ENCODE measurements at places on chromosomes 12 and 14.

GRCh38 chr12:44334347-44334746 is 498.5 kb downstream of the TMEM117 start:
- DNase-seq: no peak

GRCh38 chr14:99802301-99803105 is 9.3 kb downstream of the EML1 start:
- no peak for DNase-seq

DNA sequence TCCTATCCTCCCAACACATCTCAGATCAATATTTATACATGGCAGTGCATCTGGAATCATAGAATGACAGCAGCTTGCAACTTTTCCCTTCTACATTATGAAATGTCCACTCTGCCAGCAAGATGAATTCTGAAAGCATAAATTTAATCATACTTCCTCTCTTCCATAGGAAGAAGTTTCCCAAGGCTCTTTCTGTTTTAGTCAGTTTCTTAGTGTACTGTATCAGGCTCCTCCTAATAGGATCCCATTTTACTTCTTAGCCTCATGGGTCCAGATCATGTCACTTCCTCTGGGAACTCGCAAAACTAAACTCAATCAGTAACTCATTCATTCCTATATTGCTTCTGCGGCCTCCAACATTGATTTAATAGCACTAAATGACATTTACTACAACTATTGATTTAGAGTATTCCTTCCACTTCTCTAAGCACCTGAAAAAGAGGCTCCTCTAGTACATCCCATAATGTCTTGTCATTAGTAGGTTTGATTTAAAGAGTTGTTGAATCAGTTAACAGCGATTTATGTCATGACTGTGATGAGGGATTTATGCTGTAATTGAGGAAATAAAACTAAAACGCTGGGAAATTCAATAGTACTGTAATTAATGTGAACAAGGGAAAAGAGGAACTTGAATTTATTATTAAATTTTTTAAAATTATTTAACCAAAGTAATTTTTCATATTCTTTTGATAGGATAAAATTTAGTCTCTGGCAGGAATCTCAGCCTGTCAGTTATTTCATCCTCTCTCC is 4.0 kb downstream of the CLEC1A start:
- no peak for DNase-seq

- DNase-seq: no peak
These were observed 52.9 kb downstream of the PEBP1 start for GRCh38 chr12:118188690-118189371.

DNA sequence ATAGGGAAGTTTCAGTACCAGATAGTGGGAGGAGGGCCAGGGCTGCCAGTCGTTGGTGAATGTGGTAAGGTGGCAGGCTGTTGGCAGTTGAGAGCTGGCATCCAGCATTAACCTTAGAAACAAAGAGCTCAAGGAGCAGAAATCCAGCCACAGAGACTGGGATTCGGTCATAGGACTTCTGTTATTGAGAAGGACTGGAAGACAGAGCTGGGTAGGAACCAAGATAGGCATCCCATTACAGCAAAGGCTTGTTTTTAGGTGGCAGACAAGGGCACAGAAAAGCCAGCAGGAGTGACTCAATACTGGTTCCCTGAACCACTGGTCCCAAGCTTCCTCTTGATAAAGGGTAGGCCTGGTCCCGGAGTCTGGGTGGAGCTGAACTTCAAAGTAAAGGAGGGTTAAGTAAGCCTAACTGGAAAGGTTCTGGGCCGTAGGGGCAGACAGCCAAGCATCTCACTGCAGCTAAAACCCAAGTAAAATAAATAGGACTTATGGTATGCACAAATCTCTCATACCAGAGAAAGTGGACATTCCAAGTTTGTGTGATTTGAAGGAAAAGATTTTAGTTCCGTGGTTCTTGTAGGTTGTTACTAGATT is 147.9 kb downstream of the ETV6 start:
- no peak for DNase-seq

Measured in DMS53 (cell line).